ENCODE measurements at places on chromosomes 2 and 18.

DNA sequence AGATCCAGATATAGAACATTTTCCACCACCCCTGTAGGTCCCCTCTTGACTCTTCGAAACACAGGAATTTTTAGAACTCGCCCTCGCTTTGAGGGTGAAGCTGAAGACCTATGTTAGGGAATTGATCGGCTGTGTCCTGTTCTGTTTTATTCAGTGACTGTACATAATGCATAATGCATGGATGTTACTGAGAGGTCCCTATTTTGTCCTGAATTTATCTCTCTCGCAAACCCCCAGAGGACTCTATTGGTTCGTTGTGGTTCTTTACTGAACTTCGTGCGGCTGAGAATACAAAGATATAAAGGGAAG lies 431 bp upstream of the EIF5B start:
- peak; percentile 52 for DNase-seq

GRCh38 chr2:197810016-197810415 lies 5.6 kb downstream of the PLCL1 start:
- no peak for DNase-seq

GRCh38 chr2:8121826-8122513 lies 559.9 kb upstream of the ID2 start:
- no peak for DNase-seq

DNA sequence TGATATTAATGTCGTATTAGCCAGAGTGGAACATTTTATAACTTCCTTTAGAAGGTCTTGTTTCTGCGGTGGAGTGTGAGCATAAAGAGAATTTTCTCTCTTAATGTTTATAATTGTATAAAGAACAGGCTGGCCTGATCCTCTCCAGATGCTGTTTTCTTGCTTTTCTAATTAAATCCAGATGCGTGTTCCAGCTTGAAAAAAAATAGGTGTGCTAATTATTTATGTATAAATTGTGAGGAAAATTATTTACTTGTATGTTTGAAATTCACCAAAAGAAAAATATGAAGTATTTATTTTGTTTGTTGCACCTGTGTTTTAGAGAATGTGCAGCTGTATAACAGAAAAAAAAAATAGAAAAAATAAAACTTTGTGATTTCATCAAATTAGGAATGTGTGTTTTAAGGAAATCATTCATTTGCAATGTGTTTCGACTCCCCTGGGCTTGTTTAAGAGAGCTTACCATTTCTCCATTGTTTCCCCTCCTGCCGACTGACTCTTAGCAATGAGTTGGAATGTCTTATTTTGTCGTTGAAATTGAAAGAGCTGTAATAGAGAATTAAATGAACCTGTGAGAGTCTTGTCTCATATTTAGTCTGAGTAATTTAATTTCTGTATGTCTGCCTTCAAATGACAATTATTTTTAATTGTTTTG lies 220.1 kb upstream of the NXPH2 start:
- DNase-seq = no peak

- DNase-seq = no peak
Measured at GRCh38 chr2:4995466-4995865, 696.7 kb upstream of the SOX11 start.

GRCh38 chr2:50865235-50865634 lies 166.7 kb downstream of the NRXN1 start:
- no peak for DNase-seq

DNA sequence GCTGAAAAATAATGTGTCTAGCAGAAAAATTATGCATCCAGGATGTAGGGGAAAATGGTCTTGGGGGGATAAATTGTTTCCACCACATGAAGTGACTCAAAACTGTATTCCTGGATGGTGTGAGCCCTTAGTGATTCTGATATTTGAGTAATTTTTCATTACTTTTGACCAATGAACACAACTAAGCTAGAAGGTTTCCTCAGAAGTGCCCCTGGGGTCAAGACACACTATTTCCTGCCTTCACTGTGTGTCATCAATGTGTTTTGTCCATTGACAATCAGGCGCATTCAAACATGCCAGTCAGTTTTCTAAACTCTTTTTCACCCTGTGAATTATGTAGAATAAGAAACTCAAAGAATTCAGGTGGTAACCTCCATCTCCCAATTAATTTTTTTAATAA lies 130.5 kb upstream of the REG3G start:
- no peak for DNase-seq

GRCh38 chr2:211014376-211014775 lies 458.0 kb downstream of the CPS1 start:
- DNase-seq = no peak

DNA sequence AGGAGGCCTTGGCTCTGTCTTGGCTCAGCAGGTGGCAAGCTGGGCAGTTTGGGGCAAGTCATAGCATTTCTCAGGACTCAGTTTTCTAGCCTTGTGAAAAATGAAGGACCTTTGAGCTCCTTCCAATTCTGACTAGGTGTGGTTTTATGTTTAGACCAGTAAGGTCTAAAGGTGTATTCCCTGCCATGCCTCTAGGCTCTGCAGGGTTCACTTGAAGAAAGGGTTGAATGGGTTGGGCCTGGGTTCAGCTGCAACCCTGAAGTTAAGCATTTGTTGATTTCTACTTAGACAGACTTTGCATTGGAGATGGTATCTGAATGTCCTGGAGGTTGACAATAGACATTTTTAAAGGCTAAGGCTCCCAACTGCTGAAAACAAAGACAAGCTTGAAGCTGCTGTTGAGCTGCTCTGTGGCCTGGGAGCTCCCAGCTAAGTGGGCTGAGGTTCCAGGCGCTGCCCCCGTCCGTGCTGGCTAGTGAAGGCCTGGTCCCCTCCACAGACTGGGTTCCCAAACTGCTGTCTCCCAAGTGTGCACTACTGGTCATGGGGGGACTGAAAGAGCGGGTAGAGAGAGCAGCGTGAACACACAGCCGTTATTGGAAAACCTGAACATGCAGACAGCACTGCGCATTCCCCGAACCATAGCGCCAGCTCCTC lies 100.7 kb upstream of the SMAD7 start:
- DNase-seq = no peak

DNA sequence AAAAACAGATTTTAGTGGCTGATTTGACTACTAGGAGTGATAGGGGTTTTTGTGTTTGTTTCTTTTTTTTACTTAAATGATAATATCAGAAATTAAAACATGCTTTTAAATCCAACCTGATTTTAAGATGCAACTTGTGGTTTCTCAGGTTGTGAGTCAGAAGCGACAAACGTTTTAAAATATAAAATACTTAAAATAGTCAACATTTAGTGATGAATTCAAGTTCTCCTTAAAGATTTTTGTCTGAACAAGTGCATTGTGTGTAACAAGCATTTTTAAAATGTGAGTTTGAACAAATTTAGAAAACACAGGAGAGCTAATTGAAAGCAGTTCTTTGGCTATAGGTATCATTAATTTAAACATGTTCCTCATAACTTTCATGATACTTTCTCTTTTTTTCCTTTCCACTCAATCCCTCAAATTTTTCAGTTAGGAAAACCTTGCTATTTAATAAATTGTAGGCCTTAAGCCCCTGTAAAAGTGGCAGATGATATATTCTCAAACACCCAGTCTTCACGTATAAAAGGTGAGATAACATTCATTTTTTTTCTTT lies 3.6 kb downstream of the TBR1 start:
- no peak for DNase-seq

GRCh38 chr2:101735166-101735533 lies 37.6 kb downstream of the MAP4K4 start:
- DNase-seq = no peak

DNA sequence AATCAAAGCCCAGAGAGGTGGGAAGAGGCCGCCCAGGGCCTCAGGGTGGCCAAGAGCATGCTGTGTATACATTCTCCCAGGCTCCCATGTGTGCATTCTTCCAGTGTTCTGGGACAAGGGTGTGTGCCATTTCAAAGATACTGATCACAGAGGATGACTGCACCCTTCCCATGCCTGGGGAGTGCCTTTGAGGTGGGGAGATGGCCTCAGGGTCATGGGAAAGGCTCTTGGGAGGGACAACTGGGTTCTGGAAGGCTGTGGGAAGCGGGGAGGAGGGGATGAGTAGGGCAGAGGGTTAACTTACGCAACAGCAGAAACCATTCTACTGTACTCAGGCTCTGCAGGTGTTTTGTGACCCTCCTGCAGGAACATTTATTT lies 40.9 kb downstream of the KLHL29 start:
- no peak for DNase-seq

GRCh38 chr2:208807756-208808155 lies 401.2 kb downstream of the PTH2R start:
- no peak for DNase-seq

GRCh38 chr2:120576509-120577474 lies 158.9 kb upstream of the GLI2 start:
- no peak for DNase-seq

GRCh38 chr2:238143239-238143951 lies 4.9 kb downstream of the KLHL30 start:
- DNase-seq = no peak

DNA sequence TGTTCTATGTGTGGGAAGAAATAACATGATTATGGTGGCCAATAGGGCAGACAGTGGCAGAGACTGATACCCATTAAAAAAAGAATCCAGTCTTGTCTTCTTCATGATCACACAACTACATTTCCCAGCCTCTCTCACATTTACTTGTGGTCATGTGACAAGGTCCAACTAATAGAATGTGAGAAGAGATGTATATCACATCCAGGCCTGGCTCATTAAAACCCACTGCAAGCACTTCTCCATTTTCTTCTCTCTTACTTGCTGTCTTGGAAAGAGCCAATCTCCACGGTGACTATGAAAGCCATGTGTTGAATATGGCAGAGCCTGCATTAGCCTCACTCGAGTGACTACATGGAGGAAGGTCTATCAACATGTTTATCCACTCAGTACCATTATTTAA lies 306.2 kb upstream of the ZEB2 start:
- no peak for DNase-seq

DNA sequence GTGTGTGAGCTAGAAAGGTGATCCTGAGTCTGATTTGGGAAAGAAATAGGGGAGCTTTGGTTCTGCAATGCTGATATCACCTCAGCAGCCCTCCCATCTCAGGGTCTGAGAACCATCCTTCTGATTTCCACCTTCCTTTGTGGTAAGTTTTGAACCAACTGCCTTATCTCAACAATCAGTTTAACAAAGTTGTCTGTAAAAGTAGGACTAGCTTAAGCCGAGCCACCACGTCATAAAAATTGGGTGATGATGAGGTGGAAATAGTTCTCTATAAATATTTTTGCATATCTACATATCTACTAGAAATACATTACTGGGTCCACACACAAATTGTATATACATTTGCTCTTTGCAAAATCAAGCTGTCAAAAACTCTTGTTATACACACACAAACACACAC lies 1.1 kb downstream of the SULT1C4 start:
- DNase-seq = no peak

DNA sequence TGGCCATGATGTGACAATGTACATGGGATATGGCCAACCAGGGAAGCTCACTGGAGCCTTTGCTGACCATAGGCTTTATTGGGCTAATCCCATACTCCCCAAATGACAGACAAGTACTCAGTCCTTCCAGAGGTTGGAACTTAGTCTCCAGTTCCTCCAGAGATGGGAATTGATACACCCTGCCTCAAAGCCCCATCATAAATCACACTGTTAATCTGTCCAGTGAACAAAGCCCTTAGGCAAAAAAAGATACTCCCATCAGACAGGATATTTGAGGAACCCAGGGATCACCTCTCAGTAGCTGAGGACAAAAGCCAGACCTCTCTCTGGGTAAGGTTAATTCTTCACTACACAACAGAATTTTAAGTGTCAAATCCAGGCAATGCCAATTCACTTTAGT lies 247.5 kb upstream of the CDH20 start:
- DNase-seq = peak; percentile 25

DNA sequence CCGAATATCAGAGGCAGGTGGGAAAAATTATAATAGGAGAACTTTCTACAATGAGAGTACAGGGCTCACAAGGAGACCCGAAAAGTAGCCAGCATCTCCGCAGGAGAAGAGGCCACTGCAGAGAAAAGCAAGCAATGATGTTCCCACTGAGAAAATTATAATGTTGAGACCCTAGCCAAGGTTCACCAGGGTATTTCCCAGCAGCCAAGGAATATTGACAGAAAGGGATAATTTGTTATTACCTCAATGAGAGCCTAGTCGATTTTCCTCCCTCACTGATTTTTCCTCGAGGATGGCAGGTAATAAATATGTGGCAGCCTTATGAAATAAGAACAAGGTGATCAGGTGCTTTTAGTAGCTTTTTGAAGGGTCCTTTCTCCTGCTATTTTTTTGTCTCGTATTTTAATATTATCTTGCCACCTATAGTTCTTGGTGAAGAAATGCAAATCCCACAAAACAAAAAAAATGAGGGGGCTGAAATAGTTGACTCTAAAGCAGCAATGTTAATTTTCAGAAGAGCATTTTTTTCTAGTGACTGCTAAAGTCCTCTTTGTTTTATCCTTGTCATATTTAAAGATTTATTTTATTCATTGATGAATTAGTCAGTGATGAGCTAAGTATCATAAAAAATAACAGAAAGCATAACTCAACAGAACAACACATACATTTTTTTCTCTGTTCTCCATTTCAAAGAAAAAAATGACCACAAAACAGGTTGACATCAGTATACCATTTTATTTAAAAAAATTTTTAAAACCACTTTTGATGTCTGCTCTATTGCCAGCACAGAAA lies 215.4 kb downstream of the KCNE4 start:
- DNase-seq = no peak

GRCh38 chr18:57446322-57446721 lies 11.1 kb downstream of the ONECUT2 start:
- no peak for DNase-seq

DNA sequence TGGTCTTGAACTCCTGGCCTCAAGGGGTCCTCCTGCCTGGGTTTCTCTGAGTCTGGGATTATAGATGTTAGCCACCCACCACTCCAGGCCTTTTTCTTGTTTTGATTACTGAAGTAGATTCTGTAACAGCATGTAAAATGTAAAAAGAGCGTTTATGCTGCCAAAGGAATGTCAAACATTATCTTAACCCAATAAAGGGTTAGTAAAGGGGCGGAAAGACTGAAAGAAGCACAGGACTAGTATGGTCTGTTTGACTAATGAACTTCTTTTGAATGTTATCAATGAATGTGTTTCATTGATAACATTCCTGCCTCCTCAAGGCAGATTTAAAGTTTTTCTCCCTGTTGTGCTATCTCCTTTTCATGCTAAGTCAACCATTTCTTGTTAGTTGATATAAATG lies 29.4 kb downstream of the GPD2 start:
- no peak for DNase-seq

DNA sequence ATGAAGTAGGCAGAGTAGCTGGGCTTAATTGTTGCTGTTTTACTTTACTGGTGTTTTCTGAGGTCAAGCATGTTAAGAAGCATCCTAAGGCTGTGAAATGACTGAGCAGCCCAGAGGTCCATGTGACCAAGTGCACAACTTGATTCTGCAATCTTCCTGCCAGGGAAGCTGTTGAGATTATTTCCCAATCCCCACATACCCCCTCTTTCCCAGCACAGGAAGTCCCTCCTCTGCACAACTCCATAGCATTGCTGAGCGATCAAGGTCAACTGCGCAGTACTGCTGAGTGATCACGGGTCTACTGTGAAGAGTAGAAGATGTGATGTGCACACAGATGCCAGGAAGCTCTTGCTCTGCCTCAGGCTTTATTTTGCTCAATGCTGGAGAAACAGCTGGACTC lies 105.8 kb downstream of the GALNT14 start:
- DNase-seq = no peak

Measured in right renal cortex interstitium (tissue), 3 donors.